ENCODE measurements at places on chromosomes 7 and 10.

DNA sequence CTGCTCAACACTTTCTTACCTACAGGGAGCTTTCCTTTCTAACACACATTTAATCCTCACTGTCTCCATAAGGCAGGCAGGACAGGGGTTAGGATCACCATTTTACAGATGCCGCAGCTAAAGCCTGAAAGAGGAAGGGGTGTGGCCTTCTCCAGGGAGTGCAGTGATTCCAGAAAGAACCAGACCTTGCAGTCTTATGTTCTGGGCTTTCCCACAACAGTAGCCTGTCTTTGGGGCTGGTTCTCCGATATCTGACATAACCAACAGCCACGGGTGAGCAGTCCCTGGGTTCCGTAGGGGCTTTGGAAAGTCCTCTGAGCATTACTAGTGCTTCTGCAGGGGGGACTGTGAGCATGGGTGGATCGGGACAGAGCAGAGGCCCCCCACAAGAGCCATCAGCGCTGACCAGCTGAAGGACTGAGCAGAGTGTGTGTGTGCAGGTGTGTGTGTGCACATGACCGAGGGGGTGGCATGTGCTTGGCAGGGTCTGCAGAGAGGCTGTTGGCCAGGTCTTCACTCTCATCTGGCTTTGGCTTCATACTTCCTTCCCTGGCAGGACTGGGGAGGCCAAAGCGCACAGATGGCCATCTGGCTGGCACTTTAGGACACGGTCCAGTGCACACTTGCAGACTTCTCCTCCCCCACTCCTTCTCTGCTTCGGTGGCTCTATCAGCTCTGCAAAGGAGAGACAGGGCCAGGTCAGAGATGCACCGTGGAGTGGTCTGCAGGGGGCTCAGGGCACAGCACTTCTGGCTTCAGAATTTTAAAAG is 400.3 kb downstream of the RPS24 start:
- DNase-seq, result peak; percentile 14

DNA sequence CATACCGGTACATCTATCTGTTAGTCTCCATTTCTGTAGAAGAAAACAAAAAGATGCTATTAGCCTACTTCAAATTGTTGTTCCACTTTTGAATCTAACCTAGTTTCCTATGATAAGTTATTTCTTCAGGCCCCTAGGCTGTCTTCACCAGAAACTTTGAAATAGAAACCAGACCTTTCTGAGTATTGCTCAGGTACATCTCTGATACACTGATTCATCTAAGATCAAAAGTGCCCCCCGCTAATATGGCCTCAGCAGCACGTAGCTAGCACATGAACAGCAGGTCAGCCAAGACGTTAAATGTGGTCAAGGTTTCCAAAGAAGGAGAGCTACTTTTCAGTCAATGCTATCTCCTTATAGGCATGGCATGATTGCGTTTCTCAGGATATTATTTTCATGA is 23.6 kb downstream of the CTAGE6 start:
- no peak for DNase-seq

GRCh38 chr10:60410970-60411369 is 21.3 kb upstream of the ANK3 start:
- no peak for DNase-seq

GRCh38 chr7:128178611-128179010 is 62.5 kb upstream of the LEP start:
- peak; percentile 11 for DNase-seq

- DNase-seq, result no peak
These were observed 1049.9 kb downstream of the REEP3 start for GRCh38 chr10:64571056-64571455.

- DNase-seq, result no peak
These were observed 68.3 kb downstream of the BMS1 start for GRCh38 chr10:42850931-42851330.

DNA sequence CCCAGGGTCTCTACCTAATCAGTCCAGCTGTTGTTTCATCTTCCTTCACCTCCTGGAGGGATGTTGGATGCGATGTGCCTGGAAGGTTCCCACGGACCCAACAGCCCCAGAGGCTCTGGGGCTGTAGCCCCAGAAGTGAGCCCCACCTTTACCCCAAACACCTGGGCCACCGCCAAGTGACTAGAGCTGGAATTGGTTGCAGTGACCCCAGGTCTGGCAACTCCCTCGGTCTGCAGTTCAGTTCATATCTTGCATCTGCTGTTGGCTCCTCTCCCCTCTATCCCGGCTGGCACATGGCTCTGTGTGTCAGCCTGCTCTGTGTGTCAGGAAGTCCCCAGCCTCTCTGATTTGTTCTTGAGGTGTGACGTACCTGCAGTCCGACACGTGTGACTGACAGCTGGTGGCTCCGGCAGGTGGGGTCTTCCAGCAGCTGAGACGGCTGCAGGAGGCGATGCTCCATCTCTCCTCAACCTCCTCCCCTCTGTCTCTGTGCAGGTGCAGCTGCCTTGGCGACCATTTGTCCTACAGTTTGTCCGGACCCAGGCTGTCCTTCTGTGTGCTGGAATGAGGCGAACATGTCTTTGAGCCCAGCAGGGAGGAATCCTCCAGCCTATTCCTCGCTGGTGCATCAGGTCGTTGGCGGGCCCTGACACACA is 38.6 kb downstream of the ELFN1 start:
- no peak for DNase-seq

DNA sequence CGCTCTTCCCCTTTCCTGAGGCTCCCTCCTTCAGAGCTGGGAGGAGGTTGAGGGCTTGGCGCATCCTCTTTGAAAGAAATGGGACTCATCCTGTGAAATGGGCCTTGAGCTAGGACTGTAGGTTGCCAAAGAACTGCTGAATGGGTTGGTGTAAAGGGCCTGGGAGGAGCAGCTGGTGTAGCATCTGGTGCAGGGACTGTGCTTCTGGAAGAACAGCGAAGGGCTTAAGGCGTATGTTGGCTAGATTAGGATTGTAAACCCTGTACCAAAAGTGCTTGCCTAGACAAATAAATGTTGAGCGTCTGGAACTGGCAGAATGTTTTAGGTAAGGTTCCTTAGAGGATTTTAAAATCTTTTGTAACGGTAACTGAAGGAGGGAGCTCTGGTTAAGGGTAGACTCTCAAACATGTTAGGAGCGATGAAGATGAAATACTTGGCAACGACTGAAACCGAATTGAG is 563 bp downstream of the STAM start:
- peak; percentile 20 for DNase-seq

- DNase-seq, result no peak
These were observed 13.1 kb upstream of the LIPF start for GRCh38 chr10:88651101-88651551.

DNA sequence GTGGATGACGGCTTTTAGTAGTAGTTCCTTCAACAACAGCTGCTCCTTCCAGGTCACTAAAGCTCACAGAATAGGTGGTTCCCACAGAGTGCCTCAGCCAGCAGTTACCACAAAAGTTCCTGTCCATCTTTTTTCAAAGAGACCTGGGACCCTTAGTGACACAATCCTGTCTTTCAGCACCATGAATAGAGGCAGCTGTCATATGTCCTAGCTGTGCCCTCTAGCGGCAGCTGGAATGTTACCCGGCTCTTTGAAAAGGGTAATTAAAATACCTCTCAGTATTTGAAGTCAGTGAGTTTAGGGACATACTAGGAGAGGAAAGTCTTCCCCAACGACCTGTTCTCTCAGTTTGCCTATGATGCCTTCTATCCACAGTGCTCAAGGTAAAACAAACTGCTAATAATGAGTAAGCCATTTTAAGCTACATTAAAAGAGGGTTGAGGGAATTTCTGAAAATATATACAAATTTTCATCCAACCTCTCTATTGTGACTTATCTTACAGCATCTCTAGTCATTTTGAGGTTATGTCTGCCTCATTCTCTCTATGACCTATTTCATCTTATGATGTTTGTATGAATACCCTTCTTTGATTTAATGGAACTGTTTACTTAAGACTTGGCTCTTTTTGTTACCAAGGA is 290.8 kb downstream of the NXPH1 start:
- DNase-seq, result peak; percentile 4

DNA sequence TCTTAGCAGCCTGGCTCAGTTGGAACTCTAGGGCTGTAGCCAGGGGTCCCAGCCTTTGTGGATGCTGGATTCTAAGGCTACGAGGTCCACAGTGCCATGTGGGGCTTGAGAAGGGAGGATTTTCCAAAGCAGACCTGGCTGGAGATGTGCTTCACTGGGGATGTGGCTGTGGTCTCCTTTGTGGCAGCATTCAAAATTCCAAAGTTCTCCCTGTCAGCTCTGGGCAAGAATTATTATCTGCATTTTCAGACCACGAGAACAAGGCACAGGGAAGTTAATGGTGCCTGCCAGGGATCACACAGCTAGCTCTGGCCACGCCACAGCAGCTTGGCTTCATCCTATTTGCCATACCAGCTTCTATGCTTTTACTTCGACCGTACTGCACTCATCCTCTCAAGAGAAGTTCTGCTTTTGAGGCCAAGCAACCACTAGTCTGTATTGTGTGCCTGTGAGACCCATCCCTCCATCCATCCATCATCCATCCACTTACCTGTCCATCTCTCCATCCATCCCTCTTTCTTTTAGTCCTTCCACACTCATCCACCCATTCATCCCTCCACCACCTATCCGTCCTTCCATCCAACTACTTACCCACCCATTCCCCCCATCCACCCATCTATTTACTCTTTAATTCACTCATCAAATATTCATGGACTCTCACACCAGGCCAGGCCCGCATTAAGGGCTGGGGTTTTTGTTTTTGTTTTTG is 71.5 kb downstream of the ZMIZ1 start:
- DNase-seq, result no peak

DNA sequence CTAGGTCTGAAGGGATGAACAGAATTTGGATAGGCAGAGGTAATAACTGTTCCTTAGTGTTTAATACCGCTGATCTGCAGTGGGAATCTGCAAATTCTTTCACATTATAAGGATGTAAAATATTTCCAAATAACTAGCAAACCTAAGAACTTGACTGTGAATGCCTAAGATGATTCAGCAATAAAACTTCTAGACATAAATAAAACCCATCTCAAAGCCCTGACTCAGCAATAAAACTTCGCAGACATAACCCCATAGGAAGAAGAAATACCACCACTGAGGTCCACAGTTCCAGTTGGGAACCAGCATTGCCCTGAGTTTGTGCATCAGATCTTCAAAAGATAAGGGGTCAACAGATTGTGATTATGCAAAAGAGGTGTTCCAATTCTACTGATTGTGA is 354.2 kb downstream of the GFRA1 start:
- DNase-seq, result no peak

- DNase-seq, result peak; percentile 93
These were observed 9.8 kb downstream of the SAP25 start for GRCh38 chr7:100563809-100564400.

- DNase-seq, result no peak
These were observed 49.5 kb upstream of the ZNF746 start for GRCh38 chr7:149547126-149547525.

DNA sequence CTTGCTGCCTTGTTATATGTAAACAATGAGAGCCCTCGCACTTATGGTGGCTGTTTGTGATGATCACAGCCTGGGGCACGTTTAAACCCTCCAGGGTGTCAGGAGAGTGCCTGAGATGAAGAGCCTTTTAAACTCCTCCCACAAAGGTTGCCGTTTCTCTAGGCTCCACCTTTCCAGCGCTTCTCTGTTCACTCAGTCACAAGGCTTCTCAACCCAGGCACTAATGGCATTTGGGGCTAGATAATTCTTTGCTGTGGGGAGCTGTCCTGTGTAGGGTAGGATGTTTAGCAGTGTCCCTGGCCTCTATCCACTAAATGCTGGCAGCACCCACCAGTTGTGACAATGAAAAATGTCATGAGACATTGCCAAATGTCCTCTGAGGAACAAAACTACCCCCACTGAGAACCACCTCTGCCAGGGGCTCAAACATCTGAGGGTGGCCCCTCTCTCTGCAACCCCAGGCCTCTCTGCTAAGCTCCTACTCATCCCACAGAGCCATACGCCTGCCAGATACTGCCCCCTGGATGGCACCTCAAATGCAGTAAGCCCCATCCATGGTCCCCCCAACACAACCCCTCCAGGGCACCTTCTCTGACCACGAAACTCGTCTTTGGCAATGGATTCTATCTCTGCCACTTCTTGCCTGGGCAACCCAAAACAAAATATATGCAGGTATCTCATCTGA is 144.3 kb upstream of the ZMIZ1 start:
- DNase-seq, result no peak

DNA sequence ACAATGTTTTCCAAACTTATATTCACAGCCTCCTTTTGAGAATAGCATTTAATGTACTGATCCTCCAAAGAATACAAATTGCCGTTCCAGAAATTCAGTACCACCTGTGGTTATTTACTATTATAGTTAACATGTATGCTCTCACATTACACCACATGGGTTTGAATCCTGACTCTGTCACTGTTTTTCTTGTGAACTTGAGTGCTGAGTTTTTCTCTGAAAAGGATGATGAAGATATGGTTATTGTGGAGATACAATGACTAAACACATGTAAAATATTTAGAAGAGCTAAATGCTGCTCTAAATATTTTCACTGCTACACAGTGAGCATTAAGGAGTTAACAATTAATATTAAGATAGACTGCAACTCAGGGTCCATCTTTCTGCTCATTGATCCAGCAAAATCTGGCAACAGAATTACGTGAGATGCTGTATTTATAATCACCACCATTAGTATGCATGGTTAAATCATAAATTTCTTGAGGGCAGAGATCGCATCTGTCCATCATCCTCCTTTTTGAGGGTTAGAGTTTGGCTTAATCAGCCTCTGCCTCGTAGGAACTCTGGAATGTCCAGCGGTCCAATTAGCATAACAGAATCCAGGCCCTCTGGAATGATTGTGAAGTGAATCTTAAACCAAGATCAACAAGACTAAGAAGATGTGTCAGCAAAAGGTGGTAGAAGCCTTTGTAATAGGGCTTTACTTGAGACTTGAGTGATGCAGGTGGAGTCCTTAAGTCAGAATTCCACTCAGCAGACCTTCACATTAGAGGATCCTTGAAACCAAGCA is 152.8 kb downstream of the MACC1 start:
- no peak for DNase-seq

DNA sequence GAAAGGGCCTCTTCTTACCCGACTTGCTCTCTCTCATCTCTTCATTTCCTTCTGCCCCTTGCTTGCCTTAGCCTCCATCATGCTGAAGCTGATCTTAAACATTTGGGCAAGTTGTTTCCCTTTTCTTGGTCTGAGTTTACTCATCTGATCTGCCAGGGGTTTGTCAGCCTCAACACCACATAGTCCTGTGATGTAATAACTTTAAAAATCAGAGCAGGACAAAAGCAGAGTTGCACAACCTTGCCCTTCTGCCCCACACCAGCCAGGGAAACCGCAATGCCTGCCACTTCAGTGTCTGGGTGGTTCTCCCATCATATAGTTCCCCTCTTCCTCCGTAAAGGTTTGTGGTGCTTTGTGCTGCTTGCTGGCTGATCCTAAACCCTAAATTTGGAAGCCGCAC is 9.9 kb upstream of the LIPM start:
- DNase-seq, result peak; percentile 89

- no peak for DNase-seq
These were observed 194.9 kb downstream of the KCNMA1 start for GRCh38 chr10:77442699-77443189.

- DNase-seq, result no peak
These were observed 227.8 kb upstream of the KLF6 start for GRCh38 chr10:4012848-4013247.

- no peak for DNase-seq
These were observed 36.7 kb upstream of the GRID1 start for GRCh38 chr10:86403183-86403797.

All from inflammatory macrophage treated with lipopolysaccharide for 1 hour (primary cell).